ENCODE measurements at places on chromosomes 6 and 20.

- peak; percentile 67 for DNase-seq
These were observed 1.2 kb downstream of the BRPF3 start for GRCh38 chr6:36197739-36198221.

GRCh38 chr20:60211618-60212463 lies 253.6 kb downstream of the CDH26 start:
- no peak for DNase-seq

DNA sequence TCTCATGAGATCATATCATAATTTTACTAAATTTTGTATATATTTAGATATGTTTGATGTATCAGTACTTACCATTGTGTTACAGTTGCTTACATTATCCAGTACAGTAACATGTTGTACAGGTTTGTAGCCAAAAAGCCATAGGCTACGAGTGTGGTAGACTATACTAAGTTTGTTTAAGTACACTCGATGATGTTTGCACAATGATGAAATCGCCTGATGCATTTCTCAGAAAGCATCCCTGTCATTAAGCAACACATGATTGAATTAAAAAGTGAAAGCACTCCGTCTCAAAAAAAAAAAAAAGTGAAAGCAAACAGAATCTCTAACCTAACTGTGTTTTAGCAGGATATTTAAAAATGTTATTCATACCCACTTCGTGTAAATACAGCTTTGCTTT lies 104.9 kb upstream of the TFAP2D start:
- DNase-seq = no peak

DNA sequence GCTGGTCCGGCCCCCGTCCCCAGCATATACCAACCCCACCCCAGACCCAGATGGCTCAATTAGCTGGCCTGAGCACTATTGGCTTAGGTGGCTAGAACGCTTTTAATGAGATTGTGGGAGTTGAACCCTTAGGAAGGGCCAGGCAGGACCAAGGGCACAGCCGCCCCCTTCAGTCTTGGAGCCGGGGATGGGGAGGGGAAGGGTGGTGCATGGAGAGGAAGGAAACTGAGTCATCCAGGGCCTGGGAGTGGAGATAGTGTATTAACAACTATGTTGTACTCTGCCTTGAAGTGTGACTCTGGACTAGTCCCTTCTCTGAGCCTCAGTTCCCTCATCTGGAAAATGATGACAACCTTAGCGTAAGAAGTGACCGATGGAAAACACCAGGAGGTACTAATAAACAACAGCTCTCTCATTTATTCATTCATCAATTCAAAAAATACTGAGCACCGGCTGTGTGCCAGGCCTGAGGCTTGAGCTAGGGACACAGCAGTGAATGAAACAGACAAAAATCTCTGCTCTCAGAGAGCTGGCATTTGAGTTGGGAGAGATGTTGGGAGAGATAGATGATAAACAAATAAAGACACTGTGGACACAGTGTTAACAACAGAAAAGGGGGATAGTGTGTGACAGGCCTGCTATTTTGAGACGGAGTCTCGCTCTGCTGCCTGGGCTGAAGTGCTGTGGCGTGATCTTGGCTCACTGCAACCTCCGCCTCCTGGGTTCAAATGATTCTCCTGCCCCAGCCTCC lies 11.5 kb downstream of the PEDS1 start:
- DNase-seq = no peak

DNA sequence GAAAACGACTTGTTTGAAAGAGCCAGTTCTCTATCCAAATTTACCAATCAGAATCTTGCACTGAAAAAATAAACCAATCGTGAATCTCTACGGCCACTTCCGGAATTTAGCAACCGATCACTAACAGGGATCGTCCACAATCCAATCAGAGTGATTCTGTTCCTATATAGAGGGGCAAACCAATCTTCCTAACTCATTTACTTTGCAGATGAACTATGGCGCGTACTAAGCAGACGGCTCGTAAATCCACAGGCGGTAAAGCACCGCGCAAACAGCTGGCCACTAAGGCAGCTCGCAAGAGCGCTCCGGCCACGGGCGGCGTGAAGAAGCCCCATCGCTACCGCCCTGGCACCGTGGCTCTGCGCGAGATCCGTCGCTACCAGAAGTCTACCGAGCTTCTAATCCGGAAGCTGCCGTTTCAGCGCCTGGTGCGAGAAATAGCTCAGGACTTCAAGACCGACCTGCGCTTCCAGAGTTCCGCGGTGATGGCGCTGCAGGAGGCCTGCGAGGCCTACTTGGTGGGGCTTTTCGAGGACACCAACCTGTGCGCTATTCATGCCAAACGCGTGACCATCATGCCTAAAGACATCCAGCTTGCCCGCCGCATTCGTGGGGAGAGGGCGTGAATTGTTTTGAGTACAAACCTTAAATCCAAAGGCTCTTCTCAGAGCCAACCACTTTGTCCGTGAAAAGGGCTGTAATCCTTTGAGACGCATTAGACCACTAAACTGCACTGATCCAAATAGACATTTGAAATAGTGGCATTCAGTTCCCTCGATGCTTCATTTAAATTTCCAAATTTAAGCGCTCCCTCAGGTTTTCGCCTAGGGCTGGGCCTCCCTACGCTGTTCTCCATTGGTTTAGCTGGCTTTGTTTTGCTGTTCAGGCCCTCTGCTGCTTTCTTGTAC lies 138.0 kb downstream of the HFE start:
- peak; percentile 63 for DNase-seq

Measured in MG63 (cell line).